ENCODE measurements at places on chromosomes 1 and 21.

GRCh38 chr1:46490656-46491442, 1.2 kb downstream of the DMBX1 start:
- no peak for DNase-seq

DNA sequence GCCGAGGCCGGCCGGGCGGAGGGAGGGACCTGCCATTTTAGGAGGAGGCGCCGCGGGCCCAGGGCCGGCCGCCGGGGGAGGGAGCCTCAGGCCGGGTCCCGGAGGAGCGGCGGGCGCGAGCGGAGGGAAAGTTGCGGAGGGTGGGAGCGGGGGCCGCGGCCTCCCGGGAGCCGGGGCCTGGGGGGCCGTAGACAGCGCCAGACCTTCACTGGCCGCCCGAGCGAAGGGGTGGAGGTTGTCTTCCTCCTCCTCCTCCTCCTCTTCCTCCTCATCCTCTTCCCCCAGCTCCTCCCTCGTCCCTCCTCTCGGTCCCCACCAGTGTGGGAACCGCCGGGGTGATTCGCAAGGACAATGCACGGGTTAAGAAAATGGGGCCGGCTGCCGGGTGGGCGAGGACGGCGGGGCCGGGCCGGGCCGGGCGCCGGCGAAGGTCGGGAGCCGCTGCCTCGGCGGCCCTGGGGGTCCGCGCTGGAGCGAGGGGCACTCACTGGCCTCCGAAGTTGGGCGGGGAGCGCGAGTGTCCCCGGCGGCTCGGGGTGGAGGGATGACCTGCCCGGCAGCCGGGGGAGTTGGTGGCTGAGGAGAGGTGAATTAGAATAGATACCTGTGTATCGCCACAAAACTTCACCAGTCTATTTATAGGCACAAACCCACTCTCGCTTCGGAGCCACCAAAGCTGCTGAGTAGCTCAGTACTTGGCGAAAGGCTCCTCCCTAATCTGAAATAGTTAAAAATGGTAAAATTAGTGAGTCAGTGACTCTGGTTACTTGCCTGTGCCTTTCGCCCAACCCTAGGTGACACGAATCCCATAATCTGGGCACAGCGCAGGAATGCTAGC, 1.3 kb downstream of the DYRK1A start:
- peak; percentile 57 for DNase-seq

GRCh38 chr1:20538760-20539551, 13.4 kb upstream of the FAM43B start:
- DNase-seq, result peak; percentile 27

GRCh38 chr1:36151134-36151844, 2.0 kb upstream of the TRAPPC3 start:
- DNase-seq, result no peak

GRCh38 chr1:169878498-169878897, 15.2 kb downstream of the SCYL3 start:
- no peak for DNase-seq

GRCh38 chr1:21065851-21066250, 110.8 kb downstream of the EIF4G3 start:
- no peak for DNase-seq

DNA sequence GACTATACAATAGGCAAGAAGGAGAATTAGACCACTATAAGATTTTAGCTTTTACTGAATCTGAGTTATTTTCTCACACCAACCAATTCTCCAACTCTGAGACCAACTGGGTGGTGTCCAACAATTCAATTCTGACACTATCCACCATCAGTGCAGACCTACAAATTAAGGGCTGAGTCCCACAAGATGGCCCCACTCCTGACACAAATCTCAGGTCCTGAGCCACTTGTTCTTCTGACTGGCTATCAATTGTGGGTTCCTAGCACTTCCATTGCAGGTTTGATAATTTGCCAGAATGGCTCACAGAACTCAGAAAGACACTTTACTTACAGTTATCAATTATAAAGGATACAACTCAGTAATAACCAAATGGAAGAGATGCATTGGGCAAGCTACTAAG, 6.7 kb downstream of the ERO1B start:
- DNase-seq, result no peak

DNA sequence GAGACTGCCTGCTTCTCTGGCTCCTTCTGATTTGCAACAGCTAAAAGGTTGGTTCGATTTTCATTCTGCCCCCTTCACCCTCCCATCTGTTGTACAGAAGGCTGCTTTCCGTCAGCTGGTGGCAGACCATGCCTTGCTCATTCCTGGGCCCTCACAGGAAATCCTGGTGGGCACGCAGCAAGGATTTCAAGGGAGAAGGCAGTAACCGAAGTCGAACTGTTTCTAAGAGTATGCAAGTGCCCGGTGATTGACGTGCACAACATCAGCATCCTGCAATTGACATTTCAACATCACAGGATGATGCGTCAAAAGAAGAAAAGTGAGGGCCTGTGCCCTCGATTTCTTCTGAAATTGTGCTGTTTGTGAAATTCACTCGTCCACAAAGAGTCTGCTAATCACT, 83.8 kb downstream of the PLPP3 start:
- no peak for DNase-seq

DNA sequence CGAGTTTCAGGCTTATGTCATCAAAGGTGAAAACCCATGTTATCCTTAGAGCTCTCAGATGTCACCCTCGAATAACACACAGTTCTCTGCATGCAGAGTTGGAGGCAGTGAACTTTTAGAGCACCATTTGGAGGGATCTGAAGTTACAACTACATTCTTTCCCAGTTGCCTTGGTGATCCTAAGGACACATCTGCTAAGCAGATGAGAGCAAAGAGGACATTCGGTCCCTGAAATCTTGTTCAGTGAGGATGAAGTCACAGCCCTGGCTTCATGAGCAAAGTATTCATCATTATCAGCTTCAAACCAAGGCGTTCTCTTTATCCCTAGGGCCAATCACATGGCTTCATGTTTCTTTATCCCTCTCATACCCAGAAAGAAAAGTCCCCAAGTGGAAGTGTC, 23.1 kb upstream of the MCOLN2 start:
- DNase-seq, result no peak

GRCh38 chr21:35190201-35190701, 141.1 kb upstream of the RUNX1 start:
- DNase-seq, result peak; percentile 75

GRCh38 chr1:173050865-173051264, at the start of gene TNFSF18:
Gene TNFSF18 (minus strand): TSS chr1:173050941. CDS start chr1:173050896, 45 bp downstream.
- DNase-seq, result no peak

DNA sequence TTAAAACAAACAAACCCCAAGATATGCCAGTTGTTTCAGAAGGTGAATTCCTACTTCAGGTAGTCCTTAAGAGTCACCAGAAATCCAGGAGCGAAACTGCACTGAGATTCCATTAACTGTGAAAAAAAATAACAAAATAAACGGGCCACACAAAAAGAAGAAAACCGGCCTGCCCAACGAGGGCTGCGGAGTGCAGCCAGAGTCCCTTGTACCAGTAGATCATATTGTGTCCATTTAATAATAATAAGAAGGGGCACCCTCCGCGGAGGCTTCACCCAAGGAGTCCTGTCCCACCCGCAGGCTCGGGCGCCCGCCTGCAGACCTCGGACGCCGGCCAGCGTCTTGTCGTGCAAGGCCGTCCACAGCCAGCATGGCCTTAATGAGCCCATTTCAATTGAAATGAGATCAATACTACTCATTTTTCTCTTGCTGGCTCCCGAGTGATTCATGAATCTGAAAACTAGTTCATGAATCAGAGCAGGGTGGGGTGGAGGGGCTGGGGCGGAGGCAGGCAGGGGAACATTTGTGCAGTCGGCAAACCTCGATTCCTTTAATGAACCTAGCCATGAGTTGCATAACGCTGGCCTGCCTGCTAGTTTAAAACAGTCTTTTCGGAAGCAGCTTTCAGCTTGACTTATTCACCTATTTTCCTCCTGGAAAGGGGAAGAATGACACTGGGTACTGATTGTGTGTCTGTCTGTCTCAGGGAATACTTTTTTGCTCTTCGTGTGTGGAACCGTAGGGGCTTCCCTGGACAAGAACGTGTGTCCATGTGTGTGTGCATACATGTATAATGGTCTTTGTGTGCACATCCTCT, 113.1 kb upstream of the IRF2BP2 start:
- DNase-seq, result peak; percentile 85

GRCh38 chr1:225974454-225974853, 24.7 kb downstream of the SDE2 start:
- no peak for DNase-seq

GRCh38 chr1:246971090-246971721, 36.7 kb downstream of the ZNF695 start:
- peak; percentile 34 for DNase-seq

GRCh38 chr1:21834094-21834493, 22.0 kb downstream of the LDLRAD2 start:
- no peak for DNase-seq

DNA sequence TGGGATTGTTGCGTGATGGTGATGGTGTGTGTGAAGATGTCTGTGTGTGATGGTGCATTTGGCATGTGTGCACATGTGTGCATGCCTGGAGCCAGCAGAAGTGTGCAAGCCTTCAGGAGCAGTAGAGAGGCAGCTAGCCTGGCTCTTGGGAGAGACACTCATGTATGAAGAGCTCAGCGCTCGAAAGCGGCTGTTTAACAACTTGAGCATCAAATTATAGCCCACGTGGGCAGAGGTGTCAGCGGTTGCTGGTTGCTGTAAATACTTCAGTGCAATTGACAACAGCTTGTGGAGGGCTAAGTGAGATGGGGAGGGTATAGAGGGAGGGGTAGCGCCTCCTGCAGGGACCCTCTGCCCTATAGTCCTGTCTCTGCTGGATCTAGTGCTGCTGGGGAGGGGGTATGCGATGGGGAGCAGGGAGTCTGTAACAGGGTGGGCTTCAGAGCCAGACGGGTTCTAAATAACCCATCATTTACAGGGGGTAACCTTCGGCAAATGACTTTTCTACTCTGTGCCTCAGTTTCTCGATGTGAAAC, 21.5 kb downstream of the FOXD2 start:
- DNase-seq, result no peak

DNA sequence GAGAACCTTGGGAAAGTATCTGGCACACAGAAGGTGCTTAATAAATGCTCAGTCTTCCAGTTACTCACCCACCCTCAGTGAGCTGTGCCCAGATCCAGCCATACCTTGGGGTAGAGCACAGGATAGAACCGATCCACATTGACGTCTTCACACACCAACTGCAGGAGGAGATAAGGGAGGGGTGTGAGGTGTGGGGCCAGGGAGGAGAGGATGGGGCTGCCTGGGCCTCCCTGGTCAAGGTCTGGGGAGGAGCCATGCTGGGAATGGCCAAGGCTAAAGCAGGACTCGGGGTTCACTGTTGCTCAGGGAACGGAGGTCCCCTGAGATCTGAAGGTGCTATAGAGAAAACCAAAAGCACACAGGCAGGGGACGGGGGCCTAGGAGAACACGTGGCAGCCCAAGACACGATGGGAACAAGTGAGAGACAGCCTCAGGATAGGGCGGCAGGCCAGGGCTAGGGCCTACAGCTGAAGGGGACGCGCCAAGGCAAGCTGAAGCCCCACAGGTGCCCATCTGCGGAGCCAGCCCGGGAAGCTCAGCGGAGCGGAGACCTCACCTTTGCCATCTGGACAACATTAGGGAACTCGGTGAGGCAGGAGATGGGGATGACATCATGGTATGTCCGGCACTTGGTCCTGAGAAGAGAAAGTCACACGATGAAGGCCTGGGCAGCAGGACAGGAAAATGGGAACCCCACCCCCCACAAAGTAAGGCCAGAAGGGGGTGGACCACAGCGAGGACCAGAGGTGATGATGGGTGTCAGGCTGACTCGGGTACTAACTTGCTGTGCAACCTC, 55.9 kb downstream of the RAP1GAP start:
- no peak for DNase-seq

DNA sequence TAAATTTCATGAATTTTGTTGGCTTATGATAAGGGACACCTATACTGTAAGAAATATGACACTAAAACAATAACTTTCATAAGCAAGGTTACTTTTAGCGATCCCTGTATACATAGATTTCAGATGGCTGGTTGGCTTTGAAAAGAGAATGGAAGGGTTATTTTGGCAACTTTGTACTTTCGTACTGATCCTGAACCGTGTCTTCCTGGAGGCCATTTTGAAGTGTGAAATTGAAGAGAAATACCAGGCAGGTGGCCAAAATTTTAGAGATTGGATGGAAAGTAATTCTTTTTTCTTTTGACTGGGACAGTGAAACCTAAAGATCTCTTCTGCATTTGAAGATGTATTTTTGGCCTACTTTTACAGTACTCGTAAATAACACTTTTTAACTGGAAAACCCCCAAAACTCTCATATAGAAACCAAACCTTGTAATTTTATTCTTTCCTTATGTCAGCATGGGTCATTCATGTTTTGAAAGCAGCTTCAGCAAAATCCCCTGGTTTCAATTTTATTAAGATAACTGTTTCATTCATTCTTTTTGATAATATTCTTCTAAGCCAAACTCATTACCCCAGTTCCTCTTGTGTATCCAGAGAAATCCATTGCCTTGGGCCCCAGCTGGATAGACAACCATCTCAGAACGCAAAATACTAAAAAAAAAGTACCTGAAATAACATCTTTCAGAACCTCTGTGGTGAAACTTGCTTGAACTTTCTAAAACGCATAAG, 38.4 kb upstream of the ZNF281 start:
- no peak for DNase-seq

GRCh38 chr1:170978371-170978910, 43.1 kb downstream of the MROH9 start:
- DNase-seq, result no peak

DNA sequence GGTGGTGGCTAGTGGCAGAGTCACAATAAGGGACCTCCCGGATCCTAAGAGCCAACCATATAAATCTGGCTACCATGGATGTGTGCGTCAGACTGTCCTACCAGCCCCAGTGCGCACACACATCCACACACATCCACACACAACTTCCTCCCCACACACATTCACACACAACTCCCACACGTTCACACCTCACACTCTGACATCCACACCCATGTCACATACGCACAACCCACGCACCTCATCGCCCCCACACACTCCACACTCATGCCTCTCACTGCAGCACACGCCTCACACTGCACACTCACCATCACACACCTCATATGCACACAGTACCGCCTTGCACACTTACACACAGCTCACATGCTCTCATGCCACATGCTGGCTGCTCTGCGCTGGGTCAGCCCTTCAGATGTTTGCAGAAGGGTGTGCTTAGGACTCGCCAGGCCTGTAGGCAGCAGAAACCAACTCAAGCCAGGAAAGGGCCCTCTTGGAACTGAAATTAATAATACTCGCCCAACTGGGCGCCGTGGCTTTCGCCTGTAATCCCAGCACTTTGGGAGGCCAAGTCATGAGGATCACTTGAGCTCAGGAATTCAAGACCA, 3.0 kb downstream of the LDLRAD2 start:
- DNase-seq, result no peak

- no peak for DNase-seq
These were observed 44.1 kb downstream of the NGF start for GRCh38 chr1:115293899-115294298.

Measured in HT1080 (cell line).